ENCODE measurements at places on chromosomes 12 and 14.

DNA sequence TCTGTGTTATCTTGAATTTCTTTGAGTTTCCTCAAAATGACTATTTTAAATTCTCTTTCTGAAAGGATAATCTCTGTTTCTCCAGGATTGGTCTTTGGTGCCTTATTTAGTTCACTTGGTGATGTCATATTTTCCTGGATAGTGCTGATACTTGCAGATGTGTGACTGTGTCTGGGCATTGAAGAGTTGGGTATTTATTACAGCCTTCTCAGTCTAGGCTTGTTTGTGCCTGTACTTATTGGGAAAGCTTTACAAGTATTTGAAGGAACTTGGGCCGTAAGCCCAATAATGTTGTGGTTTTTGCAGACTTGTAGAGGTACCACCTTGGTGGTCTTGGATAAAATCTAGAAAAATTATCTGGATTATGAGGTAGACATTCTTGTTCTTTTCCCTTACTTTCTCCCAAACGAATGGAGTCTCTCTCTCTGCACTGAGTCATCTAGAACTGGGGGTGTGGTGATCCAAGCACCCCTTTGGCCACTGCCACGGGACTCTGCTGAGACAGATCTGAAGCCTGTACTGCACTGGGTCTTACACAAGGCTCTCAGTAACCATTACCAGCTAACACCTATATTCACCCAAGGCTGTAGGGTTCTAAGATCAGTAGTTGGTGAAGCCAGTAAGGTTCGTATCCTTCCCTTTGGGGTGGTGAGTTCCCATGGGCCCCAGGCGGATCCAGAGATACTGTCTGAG, 703.7 kb upstream of the MGAT4C start:
- DNase-seq = no peak

DNA sequence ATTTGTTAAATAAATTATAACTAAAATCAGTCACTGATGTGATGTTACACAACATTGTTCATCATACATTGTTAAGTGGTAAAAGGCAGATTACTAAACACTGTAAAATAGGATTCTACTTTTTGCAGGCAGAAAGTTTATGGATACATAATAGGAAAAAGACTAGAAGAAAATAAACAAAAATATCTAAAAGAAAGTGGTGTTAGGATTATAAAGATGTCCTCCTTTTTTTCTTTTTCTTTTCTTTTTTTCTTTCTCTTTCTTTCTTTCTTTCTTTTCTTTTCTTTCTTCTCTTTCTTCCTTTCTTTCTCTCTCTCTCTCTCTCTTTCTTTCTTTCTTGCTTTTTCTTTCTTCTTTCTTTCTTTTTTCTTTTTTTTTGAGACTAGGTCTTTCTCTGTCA, 39.6 kb upstream of the HELB start:
- DNase-seq = no peak

DNA sequence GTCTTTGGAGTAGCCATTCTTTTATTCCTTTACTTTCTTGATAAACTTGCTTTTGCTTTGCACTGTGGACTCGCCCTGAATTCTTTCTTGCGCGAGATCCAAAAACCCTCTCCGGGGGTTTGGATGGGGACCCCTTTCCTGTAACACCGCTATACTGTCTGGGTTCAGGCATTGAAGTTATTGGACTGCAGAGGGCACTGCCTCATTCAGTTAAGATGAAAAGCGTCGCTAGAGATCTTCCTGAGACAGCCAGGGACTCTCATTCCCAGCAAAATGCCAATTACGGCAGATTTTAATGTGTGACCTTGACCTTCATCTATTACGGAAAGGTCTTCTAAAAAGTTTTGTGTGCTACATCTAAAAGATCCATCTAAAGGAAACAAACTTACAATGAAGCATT, 17.3 kb upstream of the RIMKLB start:
- no peak for DNase-seq

- DNase-seq = no peak
These were observed 68.6 kb downstream of the CHGA start for GRCh38 chr14:92991536-92991935.

DNA sequence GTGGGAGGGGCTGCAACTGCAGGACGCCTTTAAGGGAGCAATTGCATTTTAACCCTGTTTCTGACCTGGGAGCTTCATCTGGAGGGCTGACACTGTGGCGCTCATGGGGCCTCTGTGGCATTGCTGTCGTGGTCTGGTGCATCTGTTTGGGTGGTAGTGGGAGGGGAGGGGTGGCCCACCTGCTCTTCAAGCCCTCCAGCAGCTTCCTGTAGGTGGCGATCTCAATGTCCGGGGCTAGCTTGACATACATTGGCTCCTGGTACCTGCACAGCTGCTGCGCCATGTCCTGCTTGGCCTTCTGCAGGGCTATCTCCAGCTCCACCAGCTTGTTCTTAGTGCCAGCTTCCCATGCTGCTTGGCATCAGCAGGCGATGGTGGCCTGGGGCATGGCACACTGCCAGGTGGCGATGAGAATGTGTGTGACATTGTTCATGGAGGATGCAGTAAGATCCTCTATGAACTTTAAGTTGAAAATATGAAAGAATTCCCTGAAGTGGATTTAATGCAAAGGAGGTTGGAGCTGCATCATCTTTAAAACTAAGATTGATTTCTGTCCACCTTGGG, 7.7 kb upstream of the KRT82 start:
- DNase-seq = no peak

GRCh38 chr14:101004954-101005353, 101.4 kb upstream of the RTL1 start:
- no peak for DNase-seq

GRCh38 chr12:129903092-129903945, 506 bp downstream of the TMEM132D start:
- no peak for DNase-seq

DNA sequence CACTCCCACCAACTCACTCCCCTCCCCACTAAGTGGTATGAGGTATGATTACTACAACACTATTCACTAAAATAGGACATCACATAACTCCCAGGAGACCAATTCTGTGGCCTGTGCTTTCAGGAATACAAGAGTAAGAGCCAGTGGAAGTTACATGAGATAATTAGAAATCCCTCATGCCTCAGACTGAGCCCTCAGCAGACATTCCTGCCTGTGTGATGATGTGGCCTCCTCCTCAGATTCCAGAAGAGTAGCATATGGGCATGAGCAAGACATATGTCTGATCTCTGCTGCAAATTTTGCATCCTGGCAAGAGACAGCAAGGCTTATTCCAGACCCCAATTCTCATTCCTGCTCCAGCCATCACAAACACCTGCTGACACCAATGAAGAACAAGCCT, 46.0 kb upstream of the BMP4 start:
- DNase-seq = no peak

DNA sequence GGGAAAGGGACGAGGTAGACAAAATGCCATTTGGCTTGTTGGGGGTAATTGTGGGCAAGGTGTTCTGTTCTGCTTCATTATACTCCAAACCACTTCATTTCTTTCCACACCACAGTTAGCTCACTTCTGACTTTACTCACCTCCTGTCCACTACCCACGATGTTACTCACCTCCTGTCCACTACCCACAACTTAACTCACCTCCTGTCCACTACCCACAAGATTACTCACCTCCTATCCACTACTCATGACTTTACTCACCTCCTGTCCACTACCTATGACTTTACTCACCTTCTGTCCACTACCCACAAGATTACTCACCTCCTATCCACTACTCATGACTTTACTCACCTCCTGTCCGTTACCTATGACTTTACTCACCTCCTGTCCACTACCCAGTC, 10.1 kb upstream of the TWF1 start:
- no peak for DNase-seq

DNA sequence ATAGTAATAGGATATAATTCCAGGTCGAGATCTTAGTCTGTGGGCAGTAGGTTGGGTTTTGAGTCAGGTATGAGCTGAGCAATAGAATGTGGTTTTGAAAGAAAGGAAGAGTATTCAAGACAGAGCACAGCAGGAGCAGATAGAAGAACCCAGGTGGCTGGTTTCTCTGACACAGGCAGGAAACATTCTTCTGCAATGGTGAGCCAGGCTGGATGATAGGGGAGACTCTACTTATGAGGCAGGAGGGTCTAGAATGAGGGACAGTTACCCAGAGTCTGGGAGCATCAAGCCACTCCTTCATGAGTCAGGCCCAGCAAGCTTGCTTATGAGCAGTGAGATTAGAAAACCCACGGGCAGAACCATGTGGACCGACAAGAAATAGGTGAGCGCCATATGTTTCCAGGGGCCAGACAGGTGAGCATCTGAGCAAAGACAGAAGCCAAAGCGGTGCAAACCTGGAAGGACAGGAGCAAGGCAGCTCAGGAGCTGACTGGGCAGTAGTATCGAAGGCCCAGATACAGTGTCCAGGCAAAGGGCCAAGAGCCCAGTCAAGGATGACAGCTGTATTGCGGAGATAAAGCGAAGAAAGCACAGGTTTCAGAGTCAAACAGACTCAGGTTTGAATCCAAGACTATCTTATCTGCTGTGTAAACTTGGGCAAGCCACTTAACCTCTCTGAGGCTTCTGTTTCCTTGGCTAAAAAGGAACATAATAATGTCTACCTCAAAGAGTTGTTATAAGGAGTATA, 22.5 kb upstream of the PCNX1 start:
- no peak for DNase-seq

GRCh38 chr14:68682166-68683103, 110.4 kb downstream of the ZFP36L1 start:
- DNase-seq = no peak

- peak; percentile 89 for DNase-seq
These were observed 108.7 kb upstream of the CCND2 start for GRCh38 chr12:4164559-4165558.

GRCh38 chr12:2683283-2684025, 111.3 kb upstream of the FKBP4 start:
- DNase-seq = no peak

GRCh38 chr14:72647782-72648181, 246.1 kb downstream of the DPF3 start:
- DNase-seq = no peak

- DNase-seq = no peak
These were observed 5.5 kb downstream of the NDRG2 start for GRCh38 chr14:21019366-21019765.

DNA sequence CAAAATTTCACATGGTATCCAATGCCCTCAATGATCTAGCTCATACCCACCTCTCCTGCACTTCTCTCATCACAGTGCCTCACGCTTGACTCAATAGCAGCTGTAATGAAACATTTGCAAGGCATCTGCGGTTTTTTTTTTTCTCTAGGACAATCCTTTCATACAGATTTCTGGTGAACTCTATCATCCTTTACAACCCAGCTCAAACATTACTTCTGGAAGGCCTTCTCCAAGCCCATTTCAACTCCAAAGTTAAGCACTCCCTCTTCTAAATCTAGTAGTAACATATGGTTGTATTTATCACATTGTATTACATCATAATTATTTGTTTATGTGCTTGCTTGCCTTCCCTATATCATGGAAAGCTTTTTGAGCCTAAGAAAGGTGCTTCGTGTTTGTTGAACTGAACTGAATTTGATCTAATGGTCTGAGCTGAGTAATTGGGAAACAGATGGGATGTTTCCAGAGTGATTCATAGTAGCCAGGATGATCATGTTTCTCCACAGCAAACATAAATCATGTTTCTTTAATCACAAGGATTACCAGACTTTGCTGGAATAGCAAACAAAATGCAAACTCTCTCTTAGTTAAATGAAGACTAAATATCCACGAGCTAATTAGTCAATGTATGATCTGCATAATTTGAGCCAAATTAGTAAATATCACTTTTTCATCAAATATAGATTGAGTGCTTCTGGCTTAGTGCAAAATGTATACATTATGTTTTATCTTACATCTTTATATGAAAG, 14.3 kb downstream of the CFL2 start:
- no peak for DNase-seq

- DNase-seq = no peak
These were observed 85.4 kb upstream of the CRY1 start for GRCh38 chr12:107178776-107179175.

GRCh38 chr14:68853749-68854148, 60.9 kb upstream of the ZFP36L1 start:
- no peak for DNase-seq
